Activated naive CD8-positive, alpha-beta T cell treated with anti-CD3 and anti-CD28 coated beads, Interleukin-2, amount 10 ng/mL, durations not matched to agents 7 days and 5 days (primary cell): ENCODE measurements at places on chromosomes 11 and 22.
A peak's percentile ranks its signal among the peaks of the same experiment; 100 is the strongest.

GRCh38 chr11:120893440-120894201, 130.3 kb upstream of the TBCEL start:
- no peak for DNase-seq

GRCh38 chr22:37254867-37255233, 10.8 kb upstream of the RAC2 start:
- no peak for DNase-seq

GRCh38 chr11:122158171-122158570, 42.2 kb upstream of the BLID start:
- DNase-seq = no peak

- peak; percentile 40 for DNase-seq
These were observed 39.8 kb downstream of the SYN3 start for GRCh38 chr22:33018232-33018864.

DNA sequence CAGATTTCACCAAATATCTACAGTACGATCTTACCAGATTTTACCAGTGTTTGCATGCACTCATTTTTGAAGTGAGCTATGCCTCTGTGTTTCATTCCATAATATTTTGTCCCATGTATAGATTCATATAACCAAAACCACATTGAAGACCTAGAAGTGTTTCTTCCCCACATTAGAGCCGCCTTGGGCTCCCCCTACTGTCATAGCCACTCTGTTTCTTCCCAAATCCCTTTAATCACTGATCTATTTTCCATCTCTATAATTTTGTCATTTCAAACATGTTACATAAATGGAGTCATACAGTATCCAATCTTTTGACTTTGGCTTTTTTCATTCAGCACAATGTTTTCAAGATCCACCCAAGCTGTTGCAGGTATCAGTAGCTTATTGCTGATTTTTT, 12.7 kb downstream of the MRGPRX3 start:
- DNase-seq = no peak

- no peak for DNase-seq
These were observed 20.1 kb upstream of the SCGB1D1 start for GRCh38 chr11:62169935-62170334.

GRCh38 chr22:46770151-46770641, 7.7 kb downstream of the TBC1D22A start:
- no peak for DNase-seq

GRCh38 chr22:20465759-20466077, 28.1 kb upstream of the SCARF2 start:
- DNase-seq = no peak

GRCh38 chr11:120529911-120530310, 18.4 kb downstream of the GRIK4 start:
- no peak for DNase-seq

DNA sequence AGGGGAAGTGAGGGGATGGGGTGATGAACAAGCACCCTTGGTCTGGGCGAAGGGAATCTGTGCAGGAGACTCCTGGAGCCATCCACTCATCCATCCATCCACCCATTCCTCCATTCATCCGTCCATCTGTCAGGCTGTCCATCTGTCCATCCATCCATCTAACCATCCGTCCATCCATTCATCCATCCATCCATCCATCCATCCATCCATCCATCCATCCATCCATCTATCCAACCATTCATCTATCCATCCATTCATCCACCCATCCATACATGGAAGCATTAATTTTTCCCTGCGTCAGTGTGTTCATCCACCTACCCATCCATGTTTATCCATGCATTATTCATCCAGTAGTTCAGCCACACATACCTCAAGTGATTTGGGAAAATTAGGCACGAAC, 32.0 kb downstream of the WNT11 start:
- DNase-seq = no peak

DNA sequence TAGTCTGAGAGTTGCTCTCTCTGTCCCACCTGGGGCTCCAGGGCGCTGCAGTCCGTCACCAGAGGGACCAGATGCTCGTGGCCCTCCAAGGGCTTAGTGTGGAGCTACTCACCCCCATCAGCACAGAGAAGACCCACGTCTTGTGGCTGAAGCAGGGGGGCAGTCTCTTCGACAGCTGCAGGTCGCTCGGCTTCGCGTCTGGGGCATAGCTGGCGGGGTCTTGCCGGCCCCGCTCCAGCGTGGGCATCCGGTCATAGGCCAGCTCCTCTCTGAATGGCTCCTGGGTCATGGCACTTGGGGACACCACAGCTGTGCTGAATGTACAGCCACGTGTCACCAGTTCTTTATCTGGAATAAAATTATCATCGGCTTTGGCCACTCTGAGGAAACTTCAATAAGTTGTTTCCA, 608 bp downstream of the MLC1 start:
- DNase-seq = no peak

- DNase-seq = no peak
These were observed 22.6 kb upstream of the MGAT3 start for GRCh38 chr22:39434243-39434653.

- no peak for DNase-seq
These were observed 2.0 kb upstream of the SAA1 start for GRCh38 chr11:18264035-18264434.

GRCh38 chr22:19461506-19461905, 14.0 kb upstream of the C22orf39 start:
- no peak for DNase-seq

DNA sequence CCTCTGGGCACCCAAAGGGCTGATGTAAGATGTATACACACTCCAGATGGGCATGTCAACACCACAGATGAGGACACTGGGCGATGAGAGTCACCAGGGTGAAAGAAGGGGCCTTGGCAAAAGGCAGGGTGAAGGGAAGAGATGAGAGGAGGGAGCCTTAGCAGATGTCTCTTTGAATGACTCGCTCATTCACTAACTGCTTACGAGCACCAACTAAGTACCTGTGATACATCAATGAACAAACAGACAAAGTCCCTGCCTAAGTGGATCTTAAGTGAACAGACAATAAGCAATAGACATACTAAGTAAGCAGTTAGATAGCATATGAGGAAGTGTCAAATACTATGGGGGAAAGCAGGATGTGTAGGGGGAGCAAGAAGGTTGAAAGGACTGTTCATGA, 7.5 kb downstream of the ME3 start:
- no peak for DNase-seq

DNA sequence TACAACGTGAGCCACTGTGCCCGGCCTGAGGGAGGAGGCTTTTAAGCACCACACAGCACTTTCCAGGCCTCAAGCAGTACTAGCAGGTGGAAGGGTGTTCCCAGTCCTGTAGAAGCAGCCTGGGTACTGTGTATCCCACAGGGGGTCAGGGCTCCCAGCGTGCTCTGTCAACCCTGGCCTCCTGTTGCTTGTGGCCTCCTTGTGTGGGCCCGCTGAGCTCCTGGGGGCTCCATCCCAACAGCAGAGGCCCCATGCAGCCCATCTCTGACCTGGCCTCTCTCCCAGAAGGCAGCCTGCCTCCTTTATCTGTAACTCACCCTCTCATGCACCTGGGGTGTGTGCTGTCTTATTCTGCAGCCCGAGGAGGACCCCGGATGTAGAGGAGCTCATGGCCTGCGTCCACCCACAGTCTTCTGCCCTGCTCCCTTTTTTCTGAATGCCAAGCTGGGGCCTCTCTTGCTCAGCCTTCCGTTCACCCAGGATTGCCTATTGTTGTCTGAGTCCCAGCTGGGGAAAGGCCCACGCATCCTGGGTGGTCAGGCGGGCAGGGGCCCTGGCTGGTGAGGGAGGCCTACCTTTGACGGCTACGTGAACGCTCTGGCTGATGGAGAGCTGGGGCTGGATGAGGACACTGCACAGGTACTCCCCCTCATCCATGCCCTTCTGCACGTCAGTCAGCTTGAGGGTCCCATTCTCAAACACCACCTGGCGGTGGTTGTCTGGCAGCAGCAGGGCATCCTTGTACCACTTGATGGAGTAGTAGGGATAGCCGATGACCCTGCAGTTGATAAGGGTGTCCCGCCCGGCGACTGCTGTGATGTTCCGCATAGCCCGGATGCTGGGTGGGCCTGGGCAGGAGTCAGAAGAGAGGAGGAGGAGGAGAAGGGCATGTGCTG, 188.5 kb downstream of the CEP164 start:
- no peak for DNase-seq

DNA sequence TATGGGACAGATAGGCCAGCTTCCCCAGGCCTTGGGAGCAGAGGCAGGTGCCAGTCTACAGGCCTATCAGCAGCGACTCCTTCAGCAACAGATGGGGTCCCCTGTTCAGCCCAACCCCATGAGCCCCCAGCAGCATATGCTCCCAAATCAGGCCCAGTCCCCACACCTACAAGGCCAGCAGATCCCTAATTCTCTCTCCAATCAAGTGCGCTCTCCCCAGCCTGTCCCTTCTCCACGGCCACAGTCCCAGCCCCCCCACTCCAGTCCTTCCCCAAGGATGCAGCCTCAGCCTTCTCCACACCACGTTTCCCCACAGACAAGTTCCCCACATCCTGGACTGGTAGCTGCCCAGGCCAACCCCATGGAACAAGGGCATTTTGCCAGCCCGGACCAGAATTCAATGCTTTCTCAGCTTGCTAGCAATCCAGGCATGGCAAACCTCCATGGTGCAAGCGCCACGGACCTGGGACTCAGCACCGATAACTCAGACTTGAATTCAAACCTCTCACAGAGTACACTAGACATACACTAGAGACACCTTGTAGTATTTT, 26.6 kb upstream of the L3MBTL2 start:
- no peak for DNase-seq

DNA sequence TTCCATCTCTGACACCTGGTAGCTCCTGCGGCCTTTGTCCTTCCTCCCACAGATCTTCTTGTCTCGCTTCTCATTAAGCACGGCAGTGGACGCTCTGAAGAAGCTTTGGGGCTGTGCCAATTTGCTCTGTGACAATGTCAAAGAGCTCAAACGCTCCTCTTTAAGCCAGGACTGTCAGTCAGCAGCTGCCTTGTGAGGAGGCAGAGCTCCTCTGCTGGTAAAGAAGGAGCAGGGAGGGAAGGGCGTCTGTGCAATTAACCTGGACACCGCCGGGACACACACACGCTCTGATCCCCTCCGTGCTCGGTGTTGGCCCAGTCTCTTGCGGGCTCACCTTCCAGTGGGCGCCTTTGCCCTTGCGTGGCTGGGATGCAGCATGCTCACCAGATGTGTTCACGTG, 373.9 kb downstream of the BRD1 start:
- DNase-seq = no peak

- no peak for DNase-seq
These were observed 27.7 kb upstream of the NXPE2 start for GRCh38 chr11:114650661-114651060.

DNA sequence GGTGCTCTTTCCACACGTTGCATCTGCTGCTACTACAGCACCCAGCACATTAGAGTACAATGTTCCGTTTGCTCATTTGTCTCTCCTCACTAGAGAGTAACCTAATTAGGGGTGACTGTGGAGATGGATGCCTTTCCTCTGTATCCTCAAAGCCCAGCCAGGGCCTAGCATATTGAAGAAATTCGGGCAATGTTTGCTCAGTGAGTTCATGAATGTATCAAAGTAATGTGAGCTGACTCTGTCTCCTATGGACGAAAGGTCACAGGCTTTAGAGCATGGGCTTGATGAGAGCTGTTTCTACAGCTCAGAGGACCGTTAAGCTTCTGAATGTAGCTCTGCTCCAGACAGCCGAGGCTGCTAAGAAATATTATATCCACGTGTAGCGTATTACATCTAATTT, 67.5 kb downstream of the C11orf58 start:
- no peak for DNase-seq

GRCh38 chr22:19122752-19123492, 710 bp upstream of the DGCR2 start:
- DNase-seq = no peak

DNA sequence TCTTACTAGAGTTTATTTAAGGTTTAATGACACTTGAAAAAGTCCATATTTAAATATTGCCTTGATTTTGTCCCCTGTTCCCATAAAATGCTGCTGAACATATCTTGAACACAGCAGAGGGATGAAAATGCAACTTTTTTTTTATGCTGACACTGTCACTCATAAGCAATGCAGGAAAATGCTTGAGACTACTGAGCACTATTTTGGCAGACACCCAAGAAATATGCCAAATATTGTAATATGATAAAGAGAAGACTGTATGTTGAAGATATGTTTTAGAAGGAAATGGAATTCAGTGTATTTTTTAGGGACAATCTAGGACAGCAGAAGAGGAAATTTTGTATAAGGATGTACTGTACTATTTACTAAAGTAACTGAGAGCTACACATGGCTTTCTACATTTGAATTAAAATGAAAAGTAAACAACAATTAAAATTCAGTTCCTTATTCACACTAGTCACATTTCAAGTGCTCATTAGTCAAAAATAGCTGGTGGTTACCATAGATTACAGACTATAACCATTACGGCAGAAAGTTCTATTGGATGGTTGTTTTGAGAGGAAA, 58.6 kb downstream of the LRRC4C start:
- DNase-seq = no peak

DNA sequence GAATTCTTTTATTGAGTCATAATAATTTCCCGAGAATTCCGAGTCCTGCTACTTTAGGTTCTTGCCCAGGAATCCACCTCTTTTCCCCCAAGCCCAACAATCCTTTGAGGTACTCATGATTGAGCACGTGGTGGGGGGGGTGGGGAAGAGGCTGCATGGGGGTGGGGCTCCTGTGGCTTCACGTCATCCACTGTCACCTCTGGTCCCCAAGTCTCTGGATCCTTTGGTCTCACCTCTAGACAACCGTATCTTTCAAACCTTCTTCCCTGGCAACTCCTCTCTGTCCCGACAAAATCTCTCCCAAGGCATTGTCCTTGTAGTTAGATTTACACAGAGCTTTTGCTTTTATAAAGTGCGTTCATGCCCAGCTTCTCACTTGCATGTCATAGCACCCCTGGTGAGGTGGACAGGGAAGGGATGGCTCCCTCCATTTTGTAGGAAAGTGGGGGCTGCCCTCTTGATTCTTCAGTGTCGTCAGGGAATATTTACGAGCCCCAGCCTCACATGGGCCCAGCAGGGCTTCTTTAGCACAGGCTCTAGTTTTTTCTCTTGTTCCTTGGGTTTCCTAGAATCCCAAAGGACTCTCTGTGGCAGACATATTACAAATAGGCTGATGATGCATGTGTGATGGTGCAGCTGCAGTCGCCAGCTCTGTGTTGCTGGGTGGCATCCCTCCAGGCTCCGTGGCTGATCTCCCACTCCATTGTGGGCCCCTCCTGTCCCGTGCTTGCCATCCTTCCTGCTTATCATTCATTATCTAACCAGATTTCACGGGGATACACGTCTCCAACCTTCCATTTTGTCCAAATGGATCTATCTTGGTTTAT, 8.4 kb downstream of the UCP3 start:
- no peak for DNase-seq

GRCh38 chr11:12066799-12067508, 43.4 kb upstream of the MICAL2 start:
- DNase-seq = peak; percentile 9

GRCh38 chr22:46688949-46689348, 49.1 kb downstream of the CERK start:
- DNase-seq = no peak
